ENCODE measurements at places on chromosomes 6 and 20. TPM values are rescaled to one million over a fixed set of nuclear protein-coding genes. Genes with fewer than 3 reads are reported as not detected.
A peak's percentile ranks its signal among the peaks of the same experiment; 100 is the strongest.

Gene TUBB2B
- 0.54 TPM for total RNA-seq

Gene TINAG
- not detected for total RNA-seq

Gene SLC22A16
- total RNA-seq: not detected

Gene APOM
- 5.0 TPM for total RNA-seq

Gene WFDC12
- not detected for total RNA-seq

Gene CLIC1
- 511 TPM for total RNA-seq

Gene CLDN20
- not detected for total RNA-seq

Gene AKIRIN2
- 47.6 TPM for total RNA-seq

Gene KHDC1L
- total RNA-seq: not detected

DNA sequence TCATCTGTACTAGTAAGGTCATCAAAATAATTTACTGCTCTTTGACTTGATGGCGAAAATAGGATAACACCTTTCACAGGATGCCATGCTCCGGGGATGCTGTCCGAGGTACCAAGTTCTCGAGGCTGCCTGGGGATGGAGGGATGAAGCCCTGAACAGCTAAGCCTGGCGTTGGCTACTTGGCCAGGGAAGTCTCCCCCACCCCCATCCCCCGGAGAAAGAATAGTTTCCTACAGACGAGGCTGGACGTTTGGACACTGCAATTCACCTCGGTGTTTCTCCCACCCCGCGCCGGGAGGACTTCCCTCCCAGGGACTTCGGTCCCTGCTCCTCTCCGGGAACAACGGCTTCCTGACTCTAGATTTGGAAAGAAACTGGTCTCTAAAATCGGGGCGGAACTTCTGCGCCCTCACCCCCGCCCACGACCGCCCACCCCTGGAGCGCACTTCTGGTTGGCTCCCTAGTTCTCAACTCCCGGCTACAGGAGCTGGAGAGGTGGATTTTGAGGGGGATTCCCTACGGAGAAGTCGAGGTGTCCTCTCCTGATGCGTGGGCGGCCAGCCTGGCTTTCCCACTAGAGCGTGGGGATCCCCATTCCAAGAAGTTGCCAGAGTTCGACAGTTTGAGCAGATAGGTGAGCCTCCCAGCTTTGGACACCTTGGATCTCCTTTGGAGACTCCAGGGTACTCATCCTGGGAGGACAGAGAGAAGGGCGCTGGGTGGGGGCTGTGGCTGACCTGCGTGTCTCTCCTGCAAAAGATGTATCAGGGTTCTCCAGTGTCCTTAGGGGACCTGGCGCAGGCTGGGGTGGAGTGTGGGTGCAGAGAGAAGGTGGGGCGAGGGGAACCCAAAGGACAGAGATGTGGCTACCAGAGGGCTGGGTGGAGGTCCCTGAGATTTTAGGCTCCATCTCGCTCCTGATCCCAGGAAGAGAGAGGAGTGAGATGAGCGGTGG is 1.1 kb downstream of the PCSK2 start:
- no peak for DNase-seq

GRCh38 chr20:50415021-50415515 is 95.1 kb upstream of the PTPN1 start:
- no peak for DNase-seq

DNA sequence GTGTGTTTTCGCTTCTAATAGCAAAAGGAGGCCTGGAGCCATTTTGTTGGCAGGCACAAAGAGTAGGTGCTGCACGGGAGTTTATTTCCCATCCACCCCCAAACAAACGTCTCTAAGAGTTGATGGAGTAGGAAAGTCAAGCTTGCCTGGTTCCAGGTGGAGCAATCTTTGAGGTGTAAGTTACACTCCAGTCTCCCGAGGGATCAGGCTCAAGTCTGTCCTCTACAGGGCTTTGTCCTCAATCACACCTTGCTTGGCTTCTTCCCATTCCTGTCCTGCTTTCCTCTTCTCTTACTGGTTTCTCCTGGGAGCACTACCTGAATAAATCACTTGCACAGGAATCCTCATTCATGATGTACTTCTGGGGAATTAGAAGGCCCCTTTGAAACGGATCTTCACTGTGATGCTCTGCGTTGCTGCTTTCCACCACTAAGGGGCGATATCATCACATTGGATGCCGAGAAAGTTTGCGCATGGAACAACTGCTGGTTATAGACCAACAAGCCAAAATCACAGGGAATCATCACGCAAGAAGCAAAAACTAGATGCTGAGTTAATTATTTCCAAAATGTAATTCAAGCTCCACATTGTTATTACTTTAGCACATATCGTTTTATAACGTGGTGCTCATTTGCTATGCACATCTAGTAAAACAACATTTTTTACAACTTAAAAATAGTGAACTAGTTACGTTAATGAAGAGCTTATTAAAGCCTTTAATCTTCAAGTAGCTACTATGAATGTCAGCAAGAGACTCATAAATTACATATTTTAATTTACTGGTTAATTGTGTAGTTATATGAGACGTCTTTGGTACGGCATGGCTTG is 156.8 kb downstream of the DNAH8 start:
- peak; percentile 66 for DNase-seq

DNA sequence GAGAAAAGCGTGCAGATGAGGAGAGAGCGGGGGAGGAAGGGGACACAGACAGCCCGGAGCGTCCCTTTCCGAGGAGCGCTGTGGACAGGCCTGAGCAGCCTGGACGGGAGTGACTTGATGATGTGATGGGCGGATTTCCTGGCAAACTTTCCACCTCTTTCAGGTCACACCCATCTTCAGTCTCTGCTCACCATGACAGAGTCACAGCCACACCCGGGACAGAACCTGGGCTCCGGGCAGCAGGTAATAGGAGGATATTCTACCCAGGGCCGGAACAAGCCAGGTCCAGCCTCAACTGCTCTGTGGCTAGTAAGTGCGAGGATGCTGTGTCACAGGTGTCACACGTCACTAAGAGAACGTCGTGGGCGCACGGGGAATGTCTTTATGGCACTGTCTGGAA is 84.3 kb downstream of the THBS2 start:
- DNase-seq: peak; percentile 72

- peak; percentile 60 for DNase-seq
Observed at GRCh38 chr6:15876406-15876805, 213.6 kb upstream of the DTNBP1 start.

DNA sequence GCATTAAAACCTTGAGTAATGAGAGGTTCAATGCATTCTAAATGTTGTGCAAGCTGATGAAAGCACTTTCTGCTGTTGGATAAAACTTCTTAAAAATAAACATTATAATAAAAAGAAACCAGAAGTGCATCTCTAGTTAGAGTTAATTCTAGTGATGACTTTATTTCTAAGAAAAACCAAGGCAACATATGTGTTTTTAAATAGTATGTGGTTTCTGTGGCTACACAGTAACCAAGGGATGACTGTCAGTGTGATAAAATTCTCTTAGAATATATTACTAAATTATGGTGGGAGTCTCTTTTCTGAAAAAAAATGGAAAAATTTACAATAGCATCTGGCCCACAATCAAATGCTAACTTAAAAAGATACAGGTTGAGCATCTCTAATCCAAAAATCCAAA is 117.0 kb downstream of the ME1 start:
- no peak for DNase-seq

DNA sequence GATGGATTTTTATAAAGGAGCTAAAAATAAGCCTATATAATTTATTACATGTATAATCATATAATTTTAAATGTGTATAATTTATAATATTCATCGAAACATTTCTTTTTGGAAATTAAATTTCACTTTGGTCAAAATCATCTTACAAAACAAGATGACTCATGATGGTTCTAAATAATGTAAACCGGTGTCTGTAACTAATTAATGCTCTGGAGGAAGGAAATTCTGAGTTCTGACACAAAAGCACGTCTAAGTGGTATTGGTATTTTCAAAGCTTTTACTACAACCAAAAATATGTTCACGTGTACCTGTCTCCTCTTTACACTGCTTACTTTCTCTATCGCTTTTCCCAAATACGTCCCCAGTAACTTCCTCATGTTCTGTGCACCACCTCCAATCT is 134.1 kb downstream of the MTHFD1L start:
- no peak for DNase-seq

GRCh38 chr20:63758152-63758551 is 18.6 kb downstream of the SLC2A4RG start:
- no peak for DNase-seq

GRCh38 chr6:149365197-149365596 is 34.9 kb upstream of the SUMO4 start:
- no peak for DNase-seq

- DNase-seq: peak; percentile 51
Observed at GRCh38 chr6:117477988-117478852, 4.3 kb upstream of the DCBLD1 start.

DNA sequence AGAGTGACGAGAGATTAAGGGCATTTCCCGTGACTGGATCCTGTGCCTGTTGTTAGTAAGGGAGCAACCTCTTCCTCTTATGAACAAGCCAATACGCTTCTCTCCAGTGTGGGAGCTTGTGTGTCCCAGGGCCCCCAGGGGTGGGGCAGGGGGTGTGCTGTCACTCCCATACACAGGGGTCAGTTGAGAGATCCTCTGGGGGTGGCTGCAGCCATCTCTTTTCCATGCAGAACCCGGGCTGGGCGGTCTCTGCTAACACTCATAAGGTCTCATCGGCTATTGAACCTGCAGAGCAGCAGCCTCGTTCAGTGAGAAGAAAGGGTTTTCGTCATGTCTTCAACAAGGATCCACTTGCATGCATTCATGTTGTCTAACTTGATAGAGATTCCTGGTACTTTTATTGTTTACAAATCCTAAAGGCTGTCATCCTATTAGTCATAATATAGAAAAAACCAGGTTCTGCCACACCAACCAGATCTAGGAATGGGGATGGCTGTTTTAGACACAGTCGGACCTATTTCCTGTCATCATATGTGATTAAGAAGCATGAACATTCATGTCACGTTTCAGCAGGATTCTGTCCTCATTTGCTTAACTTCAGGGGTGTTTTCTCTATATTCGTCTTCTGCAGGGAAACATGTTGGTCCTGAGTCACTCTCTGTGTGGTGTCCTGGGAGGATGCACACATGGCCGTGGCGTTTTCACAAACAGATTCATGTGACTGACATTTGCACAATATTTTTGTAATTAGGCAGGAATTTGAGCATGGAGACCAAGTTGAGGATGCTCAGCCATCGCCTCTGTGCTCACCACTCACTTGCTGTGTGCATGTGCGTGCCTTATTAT is 13.3 kb upstream of the THBS2 start:
- no peak for DNase-seq

- no peak for DNase-seq
Observed at GRCh38 chr6:117495869-117496268, 13.4 kb downstream of the DCBLD1 start.

DNA sequence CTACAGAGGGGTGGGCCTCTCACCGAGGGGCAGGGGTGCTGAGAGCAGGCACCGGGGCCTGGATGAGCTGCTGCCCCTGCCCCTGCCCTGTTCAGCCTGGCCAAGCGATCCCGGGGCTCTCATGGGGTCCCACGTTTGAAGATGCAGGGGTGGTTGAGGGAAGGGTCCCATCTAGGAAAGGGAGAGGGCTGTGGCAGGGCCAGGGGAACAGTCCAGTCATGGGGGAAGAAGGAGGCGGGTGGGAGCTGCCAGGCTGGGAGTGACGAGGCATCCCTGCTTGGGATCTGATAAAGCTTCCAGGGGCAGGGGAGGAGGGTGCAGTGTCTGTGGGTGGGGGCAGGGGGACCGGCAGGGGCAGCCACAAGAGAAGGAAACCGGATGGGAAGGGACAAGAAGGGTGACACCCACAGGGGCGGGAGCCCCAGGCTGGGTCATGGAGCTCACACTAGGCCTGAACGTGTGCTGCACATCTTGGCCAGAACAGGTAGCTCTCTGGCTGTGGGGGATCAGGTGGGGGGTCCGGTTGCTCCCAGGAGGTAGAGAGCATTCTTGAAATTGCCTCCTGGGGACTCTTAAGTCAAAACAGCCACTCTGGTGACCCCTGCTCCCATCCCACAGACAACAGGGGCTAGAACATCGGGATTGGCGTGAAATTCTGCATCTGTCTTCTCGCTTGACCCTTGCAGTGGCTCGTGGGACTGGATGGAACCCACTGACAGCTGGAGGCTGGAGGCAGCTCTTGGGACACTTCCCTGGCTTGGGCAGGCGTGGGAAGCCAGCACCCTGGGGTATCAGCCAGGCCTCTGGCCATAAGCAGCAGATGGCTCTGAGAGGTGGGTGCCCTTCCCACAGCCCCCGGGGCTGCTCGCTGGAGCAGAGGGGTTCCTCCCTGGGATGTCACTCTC is 58.0 kb upstream of the GATA5 start:
- no peak for DNase-seq

DNA sequence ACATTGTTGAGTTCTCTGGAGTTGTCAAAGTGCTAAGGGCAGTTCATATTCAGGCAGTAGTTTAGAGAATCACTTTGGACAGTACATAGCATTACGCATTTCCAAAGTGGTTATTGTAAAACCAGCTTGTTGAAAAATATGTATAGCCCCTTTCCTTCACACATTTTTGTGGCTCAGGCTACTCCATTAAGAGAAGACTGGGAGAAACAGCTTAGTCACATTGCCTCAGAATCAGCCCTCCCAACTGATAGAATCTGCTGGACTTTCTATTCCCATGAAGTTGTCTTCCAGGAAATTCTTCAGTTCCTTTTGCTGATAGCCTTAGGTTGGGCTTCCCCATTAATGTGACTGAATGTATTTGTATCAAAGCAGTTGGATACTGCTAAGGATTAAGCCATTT is 39.5 kb upstream of the HDGFL1 start:
- no peak for DNase-seq

DNA sequence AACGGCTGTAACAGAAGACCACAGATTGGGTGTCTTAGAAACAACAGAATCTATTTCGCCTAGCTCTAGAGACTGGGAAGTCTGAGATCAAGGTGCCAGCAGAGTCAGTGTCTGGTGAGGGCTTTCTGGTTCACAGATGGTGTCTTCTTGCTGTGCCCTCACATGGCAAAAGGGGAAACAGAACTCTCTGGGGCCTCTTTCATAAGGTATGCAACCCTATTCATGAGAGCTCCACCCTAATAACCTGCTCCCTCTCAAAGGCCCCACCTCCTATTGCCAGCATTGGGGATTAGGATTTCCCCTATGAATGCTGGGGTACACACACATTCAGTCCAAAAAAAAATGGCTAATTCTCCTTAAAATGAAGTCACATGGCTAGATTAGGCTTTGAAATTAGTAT is 10.0 kb downstream of the TXNDC5 start:
- no peak for DNase-seq

GRCh38 chr20:406200-407132 is 1.6 kb upstream of the RBCK1 start:
- DNase-seq: no peak

DNA sequence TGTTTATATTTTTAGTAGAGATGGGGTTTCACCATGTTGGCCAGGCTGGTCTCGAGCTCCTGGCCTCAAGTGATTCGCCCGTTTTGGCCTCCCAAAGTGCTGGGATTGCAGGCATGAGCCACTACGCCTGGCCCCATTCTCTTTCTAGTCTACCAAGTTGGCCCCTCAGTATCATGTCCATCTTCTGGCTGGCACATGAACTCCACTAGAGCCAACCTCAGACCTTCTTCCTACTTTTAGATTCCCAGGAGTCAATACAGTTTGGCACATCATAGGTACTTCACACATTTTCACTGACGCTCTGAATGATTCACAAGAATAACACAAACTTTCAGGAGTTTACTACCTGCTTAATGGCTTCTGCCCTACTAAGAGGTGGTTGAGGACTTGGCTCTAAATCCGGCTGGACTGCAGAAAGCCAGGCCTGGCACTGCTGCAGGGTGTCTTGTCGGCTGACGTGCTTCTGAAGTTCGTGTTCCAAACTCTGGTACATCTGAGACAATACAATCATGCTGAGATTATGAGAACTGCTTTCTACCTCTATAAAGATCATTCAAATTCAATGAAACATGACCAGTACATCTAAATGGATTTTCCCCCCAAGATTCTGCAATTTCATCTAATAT is 293.3 kb downstream of the SYNE1 start:
- DNase-seq: no peak
